Activated CD4-positive, alpha-beta T cell treated with anti-CD3 and anti-CD28 coated beads, Interleukin-2, amount 10 ng/mL, durations not matched to agents 7 days and 5 days (primary cell): ENCODE measurements at places on chromosomes 7 and 10.

DNA sequence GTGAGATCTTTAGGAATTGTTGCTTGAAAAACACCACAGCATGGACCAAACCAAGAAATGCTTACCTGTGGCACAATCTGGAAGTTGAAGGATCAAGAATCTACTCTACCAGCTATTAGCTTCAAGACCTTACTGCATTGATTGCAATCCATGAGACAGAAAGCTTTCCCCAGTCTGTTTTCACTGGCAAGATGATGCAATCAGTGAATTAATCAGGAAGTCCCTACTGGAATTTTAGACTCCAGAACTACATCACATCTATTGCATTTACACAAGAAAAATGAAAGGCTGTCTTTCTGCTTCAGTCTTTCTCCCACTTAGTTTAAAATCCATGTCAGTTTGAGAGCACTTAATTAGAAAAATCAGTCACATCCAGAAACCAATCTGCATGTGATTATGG lies 191.7 kb downstream of the TFEC start:
- no peaks in the 10 kb centered on the region for H3K4me1 ChIP-seq
- no peak overlapping the region for H3K27ac ChIP-seq
- H3K27me3 ChIP-seq, result no peaks in the 10 kb centered on the region

DNA sequence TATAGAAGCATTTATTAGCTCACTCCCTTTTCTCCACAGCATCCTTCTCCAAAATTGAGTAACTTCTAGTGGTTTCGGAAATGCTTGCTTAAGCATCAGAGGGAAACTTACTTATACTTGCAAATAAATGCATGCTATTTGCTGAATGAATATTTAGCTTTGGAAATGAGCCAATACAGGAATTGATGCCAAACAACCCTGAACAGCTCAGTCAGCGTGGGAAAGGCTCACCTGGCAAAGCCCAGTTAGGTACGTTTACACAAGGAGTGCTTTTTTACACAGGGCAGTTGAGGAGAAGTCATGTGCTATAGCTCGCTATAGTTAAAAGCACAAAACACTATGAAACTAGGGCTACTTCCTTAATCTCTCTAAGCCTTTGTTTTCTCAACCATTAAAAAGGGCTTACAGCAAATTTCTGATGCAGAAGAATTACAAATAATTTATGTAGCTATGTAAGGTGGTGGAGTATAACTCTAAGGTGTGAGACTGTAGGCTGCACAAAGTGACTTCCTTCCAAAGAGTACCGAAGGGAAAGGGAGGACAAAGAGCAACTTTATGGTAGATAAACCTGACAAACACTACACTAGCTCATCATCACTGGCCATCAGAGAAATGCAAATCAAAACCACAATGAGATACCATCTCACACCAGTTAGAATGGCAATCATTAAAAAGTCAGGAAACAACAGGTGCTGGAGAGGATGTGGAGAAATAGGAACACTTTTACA lies 498.2 kb downstream of the PHTF2 start:
- H3K36me3 ChIP-seq, result no peaks in the 10 kb centered on the region
- H3K4me1 ChIP-seq, result no peaks in the 10 kb centered on the region
- no peak overlapping the region for H3K4me3 ChIP-seq
- H3K27ac ChIP-seq, result no peak overlapping the region
- H3K27me3 ChIP-seq, result no peaks in the 10 kb centered on the region

- H3K27ac ChIP-seq, result no peak overlapping the region
- no peak overlapping the region for H3K4me3 ChIP-seq
- peaks cover 25% of the 10 kb centered on the region for H3K4me1 ChIP-seq
- H3K27me3 ChIP-seq, result no peaks in the 10 kb centered on the region
- no peak for DNase-seq
- H3K36me3 ChIP-seq, result peaks cover 6% of the 10 kb centered on the region
Observed at GRCh38 chr10:50392966-50393718, 141.8 kb upstream of the ASAH2 start.

DNA sequence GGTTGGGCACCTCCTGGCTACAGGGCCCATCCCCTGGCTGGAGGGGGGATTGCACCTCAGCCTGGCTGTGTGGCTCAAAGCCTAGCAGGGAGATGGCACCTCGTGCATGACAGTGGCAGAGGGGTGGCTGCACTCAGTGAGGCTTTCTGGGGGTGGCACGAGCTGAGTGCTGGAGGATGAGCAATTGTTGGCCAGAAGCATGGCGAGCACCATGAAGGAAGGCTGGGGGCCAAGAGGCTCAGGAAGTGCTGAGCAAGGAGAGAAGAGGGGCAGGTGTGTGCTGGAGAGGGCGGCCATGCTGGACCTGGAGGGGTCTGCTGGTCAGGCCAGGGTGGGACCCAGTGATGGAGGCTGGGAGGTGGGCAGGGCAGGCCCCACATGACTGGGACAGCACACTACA lies 65.4 kb downstream of the TCERG1L start:
- H3K27ac ChIP-seq, result no peak overlapping the region
- no peaks in the 10 kb centered on the region for H3K27me3 ChIP-seq
- no peaks in the 10 kb centered on the region for H3K36me3 ChIP-seq
- no peak overlapping the region for H3K4me3 ChIP-seq
- no peak for DNase-seq
- H3K4me1 ChIP-seq, result no peaks in the 10 kb centered on the region

GRCh38 chr7:158350166-158350900 lies 237.3 kb downstream of the PTPRN2 start:
- no peak overlapping the region for H3K27ac ChIP-seq
- H3K27me3 ChIP-seq, result no peaks in the 10 kb centered on the region
- H3K36me3 ChIP-seq, result no peaks in the 10 kb centered on the region
- H3K4me1 ChIP-seq, result no peaks in the 10 kb centered on the region
